Activated naive CD4-positive, alpha-beta T cell (primary cell): ENCODE measurements at places on chromosomes 2 and 18.
A peak's percentile ranks its signal among the peaks of the same experiment; 100 is the strongest.

DNA sequence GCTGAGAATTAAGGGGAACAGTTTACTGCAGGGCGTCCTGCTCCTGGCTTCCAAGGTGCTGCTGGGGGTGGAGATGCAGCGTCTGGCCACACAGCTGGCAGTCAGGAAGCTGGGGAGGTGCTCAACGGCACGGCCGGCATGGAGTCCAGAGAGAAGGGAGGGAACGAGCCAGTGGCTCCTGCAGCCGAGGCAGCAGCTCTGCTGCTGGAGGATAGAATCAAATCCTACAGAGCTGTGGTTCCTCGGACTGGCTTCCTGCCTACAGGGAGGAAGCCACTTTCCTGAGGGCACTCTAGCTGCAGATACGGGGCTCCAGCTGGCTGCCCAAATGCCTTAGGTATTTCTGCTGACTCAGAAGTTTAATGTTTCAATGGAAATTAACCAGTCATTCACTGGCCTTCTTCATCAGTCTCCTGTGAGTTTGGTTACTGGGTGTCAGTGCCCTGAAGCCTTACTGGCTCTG lies 266.3 kb downstream of the TWIST2 start:
- no peak for DNase-seq

DNA sequence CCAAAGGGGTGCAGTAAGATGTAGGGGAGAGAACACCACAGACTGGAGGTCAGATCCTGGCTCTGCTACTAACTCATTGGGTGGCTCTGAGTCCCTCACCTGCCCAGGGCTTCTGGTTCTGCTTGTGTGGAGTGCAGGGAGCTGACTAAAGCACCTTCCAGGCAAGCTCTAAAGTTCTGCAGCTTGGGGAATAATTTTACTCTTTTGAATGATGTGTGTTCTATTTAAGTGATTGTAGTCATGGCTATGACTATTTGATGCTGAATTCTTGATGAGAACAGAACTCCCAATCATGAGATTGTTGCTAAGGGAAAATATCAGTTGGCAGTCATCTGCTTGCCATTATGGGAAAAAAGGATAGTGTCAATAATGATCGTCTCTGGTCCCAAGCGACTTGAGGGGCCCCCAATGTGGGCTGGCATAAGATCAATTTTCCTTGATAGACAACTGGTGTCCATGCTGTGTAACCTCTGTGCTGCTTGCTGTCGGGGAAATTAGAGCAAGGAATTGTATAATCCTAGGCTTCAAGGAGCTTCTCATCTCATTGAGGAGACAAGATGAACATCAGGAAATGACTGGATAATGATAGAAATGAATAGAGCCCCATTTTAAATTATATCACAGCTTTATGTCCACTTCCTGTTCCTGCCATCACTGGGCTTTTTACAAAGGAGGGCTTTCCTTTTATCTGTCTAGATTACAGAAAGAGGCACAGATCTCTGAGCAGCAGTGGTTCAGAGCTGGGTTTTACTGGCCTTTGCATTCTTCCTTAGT lies 131.7 kb downstream of the SLC4A3 start:
- DNase-seq, result no peak

DNA sequence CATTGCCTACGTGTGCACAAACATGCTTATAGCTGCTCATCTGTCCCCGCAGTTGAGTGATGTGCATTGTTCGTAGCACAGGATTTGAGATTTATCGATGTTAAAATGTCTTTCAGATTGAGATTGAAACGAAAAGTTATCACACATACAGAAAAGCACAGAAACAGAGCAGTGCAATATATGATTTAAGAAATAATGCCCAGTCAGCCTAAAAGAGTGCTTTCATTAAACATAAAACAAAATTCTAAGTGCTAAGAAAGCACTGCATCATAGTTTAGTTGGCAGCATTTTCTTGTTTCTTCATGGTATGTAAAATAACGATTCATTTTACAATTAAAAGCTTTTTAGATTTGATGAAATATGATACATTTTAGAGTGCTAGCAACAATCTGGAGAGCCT lies 31.9 kb upstream of the GORASP2 start:
- no peak for DNase-seq

- DNase-seq, result no peak
These were observed 22.3 kb upstream of the CAVIN2 start for GRCh38 chr2:191869178-191869577.

DNA sequence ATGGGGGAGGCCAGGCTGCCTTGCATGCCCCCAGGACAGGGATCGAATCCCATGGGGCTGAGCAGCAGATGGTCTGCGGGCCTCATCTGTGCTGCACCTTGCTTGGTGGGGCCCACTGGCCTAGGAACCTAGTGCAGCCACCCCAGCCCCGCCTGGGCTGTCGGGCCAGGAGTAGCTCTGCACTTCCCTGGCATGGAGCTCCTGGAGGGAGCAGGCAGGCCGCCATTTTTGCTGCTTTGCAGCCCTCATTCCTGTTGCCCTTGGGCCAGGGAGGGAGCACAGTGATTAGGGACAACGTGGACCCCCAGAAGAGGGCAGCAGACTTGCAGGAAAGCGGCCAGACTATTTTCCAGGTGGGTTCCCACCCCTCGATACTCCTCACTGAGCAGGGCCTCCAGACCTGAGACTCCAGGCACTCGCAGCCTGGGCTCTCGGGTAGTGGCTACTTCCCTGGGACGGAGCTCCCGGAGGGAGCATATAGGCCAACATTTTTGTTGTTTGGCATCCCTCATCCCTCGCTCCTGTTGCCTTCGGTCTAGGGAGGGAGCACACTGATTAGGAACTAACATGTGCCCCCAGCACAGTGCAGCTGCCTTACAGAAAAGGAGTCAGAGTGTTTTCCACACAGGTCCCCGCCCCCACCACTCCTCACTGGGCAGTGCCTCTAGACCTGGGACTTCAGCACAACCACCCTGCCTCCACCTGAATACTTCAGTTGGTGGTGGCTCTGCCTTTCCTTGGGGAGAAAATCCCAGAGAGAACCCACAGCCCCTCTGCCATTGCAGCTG lies 99.5 kb downstream of the MAIP1 start:
- no peak for DNase-seq

DNA sequence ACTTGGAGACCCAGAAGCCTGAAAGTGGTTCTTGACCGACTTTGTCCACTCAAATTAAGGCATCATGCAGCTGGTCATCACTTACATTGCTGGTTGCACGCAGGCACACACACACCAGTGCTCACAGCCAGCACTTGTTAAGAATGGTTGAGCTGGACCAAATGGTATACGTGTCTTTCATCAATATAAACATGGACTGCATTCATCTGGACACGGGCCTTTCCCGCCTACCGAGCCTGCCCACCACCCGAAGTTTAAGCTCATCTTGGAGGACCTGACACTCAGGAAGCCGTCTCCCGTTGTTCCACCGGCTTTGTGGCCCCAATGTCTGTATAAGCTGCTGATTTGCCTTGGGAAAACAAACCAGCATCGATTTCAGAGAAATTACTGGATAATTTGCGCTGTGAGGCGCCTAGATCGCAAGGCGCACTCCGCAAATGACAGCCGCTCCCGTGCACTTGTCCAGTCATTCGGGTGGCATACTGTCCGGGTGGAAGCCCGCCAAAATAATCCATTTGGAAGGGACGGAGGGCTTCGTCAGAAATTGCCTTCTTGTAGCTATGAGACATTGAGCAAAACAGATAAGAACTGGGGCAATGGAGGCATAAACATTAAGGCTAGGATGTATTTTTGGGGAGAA lies 40.1 kb upstream of the AKAIN1 start:
- DNase-seq, result peak; percentile 15

DNA sequence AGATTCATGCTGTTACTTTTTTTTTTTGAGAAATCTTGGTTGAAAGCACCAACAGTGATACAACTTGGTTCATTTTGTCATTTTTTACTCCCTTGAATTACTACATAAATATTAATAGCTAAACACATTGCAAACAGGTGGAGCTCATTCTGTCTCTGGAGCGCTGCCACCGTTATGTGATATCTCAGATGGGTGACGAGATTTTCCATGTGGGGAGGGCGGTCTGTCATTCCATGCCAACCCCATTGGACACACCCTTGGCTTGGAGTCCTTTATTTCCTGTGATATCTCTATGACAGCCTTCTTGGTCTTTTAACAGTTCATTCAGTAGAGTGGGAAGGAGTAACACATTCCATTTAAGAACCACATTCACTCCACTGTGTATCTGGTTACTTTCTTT lies 794.8 kb downstream of the SATB2 start:
- DNase-seq, result no peak

DNA sequence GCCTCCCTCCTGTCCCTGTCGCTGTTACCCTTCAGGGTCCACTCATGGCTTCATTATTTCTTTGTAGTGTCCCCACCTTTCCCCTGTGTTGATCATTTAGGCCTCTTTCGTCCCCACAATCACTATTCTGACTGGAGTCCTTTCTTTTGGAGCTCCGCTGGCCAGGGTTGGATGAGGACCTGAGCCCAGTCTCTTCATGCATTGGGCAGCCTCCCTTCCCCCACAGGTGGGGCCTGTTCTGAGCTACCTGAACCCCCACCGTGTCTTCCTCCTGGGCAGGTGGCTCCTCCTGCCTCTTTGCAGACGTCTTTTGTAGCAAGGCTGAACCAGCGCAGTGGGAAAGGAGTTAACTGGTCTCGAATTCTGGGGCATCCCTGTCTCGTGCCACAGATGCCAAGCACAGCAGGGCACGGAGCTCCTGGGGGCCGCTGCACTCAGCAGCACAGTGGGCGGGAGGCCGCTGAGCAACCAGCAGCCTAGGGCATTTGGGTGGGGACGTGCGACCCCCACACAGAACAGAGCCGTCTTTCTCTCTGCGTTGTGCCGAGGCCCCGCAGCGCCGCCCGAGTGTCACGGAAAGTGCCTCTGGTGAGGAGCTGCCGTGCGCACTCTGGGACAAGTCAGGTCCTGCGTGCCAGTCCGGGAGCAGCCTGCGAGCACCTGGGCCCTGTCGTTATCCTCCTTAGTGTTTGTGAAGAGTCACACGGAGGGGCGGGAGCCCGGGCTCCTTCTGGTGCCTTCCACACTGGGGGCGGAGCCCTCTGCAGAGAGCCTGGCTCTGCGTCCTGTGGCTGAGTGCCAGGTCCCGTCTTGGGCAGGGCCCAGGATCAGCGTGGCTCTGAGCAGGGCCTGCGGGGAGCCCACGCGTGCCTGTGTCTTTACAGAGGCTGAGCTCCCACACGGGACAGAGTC lies 130.1 kb downstream of the NFATC1 start:
- DNase-seq, result no peak

GRCh38 chr2:108916122-108916795 lies 72.8 kb downstream of the EDAR start:
- DNase-seq, result no peak

GRCh38 chr18:42339372-42339771 lies 384.3 kb downstream of the PIK3C3 start:
- DNase-seq, result no peak

GRCh38 chr18:30342675-30343074 lies 699.9 kb downstream of the DSC3 start:
- no peak for DNase-seq

DNA sequence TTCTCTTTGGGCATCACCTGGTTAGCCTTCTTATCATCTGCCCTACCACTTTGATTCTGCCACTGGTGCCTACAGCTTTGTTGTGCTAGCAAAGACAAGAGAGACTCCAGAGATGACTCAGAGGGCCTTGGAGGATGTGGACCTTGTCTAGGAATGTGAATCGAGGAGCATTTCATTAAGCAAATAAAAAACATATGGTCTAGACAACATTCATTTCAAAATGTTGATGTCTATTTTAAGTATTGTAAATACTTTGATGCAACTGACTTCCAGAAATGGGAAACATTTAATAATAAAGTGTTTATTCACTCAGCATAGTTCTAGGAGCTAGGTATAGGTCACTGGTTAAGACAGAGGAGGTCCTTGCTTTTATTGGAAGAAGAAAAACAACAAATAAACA lies 195.5 kb downstream of the CDCA7 start:
- no peak for DNase-seq

DNA sequence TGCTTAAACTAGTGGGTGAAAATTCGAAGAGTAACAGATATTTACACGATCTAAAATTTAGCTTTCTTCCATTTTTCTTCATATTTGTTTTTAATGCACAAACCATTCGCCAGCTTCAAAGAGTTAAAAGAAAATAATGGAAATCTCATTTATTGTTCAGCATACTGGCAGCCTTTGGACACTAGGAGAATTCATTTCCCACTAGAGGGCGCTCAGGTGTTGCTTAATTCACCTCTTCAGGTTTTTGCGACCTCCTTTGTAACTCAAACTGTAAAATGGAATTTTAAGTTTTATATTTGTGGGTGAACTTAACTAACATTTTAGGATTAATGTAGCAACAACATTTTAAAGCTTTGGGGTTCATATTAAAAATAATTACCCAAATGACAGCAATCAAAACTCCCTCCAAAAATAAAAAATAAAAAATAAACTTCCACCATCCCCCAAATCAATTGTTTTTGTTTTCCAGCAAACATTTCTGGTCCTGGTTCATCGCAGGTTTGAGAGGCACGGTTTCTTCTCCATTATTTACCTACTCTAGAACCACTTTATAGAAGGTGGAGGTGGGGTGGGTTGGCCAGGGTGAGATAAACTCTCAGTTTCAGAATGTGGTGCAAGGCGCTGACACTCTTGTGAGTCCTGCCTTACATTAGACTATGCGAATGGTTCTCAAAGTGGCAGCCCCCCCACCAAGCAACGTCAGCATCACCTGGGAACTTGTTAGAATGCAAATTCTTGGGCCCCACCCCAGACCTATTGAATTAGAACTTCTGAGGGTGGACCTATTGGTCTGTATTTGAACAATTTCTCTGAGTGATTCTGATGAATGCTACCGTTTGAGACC lies 24.7 kb upstream of the PNPT1 start:
- DNase-seq, result no peak

- no peak for DNase-seq
These were observed 145.0 kb downstream of the MCFD2 start for GRCh38 chr2:46770622-46771021.

- no peak for DNase-seq
These were observed 229.1 kb downstream of the MYCN start for GRCh38 chr2:16169381-16169960.

DNA sequence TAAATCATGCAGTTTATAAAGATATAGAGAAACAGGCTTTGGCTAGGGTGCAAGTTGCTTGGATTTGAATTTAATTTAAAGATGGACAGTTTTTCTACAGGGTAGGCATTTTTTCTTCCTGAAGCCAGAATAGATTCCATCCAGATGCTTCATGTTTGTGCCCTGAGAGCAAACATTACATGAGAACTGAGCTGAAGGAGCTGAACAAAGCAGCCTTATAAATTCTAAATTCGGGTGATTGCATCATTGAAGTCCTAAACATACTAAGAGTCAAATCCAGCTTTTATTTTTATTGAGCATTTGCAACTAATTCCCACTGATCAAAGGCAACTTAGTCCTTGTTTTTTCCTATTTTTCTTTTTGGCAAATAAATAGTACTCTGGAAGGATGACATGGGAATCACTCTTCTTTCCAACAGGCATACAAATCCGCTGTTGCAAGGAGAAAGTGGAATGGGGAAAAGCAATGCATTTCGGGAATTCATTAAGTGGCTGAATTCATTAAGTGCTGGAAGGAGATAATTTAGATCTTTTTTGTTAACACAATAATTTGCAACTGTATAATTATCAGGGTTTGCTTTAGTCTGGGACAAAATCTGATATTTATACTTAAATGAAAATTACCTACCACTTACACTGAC lies 828.0 kb downstream of the SLC4A3 start:
- DNase-seq, result no peak
